ENCODE measurements at places on chromosomes 2 and 18.

GRCh38 chr2:64617631-64618151 lies 36.0 kb downstream of the SERTAD2 start:
- no peak for DNase-seq

GRCh38 chr2:226497146-226497909 lies 302.3 kb downstream of the IRS1 start:
- DNase-seq, result no peak

- no peak for DNase-seq
Observed at GRCh38 chr2:215772003-215772402, 241.3 kb downstream of the MREG start.

DNA sequence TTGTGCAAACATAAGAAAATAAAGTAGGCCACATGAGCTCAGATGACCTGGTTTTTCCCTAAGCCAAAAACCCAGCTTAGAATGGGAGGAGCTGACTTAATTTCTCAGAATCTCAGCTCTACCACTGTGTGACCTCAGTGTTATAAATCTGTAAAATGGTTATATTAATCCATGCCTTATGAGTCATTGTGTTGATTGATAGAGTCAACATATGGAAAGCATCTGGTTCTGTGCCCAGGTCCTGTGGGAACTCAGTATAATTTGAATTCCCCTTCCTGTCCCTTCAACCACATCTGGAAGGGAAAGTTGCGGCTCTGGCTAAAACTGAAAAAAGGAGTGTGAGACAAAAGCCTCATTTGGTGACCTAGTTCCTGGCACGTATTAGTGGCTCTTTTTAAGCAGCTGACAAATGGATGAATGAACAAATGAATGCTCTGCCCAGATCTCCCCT lies 25.7 kb downstream of the TMEM177 start:
- DNase-seq, result no peak

DNA sequence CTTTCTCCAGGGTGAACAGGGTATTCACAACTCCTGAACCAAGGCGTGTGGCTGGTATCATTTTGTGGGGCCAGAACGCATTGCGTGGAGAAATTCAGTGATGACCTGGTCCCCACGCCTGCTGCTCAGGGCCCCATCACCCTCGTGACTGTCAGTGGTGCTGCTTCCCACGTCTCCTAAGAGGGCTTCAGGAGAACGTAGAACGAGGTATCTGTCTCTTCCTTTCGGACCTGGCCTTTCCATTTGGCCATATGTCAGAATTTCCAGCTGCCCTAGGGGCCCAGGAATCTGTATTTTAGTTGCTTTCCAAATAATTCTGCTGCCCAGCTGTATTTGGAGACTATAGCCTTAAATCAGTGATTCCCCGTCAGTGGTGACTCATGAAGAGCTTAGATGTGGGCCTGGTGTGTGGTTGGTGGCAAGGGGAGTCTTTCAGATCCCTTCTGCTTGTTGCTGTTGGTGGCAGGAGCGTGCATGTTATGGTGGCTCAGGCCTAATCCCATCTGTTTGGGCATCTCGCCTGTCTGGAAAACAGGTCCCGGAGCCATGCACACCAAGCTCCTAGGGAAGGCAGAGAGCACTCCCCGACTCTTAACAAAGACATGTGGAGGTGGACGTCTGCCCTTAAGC lies 56.4 kb downstream of the NPAS2 start:
- DNase-seq, result peak; percentile 72

DNA sequence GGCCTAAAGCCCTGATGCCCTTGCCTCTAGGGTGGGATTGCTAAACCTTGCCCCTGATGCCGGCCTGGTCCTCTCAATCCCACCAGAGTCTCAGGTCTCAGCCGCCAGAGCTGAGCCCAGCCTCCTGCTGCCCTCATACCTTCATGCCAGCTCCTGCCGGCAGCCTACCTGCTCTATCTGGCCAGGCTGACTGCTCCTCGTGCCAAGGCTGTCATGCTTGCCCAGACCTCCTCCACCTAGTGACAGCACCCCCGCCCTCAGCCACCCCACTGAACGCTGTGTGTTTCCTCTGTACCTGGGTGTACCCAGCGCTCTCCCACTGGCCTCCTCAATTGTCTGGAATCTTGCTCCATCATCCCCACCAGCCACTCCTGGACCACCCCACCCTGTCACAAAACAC lies 120.1 kb downstream of the CACNB4 start:
- DNase-seq, result no peak

GRCh38 chr2:20136149-20136548 lies 84.7 kb upstream of the LAPTM4A start:
- DNase-seq, result no peak

- DNase-seq, result no peak
Observed at GRCh38 chr2:162196638-162197037, 44.6 kb upstream of the GCG start.

DNA sequence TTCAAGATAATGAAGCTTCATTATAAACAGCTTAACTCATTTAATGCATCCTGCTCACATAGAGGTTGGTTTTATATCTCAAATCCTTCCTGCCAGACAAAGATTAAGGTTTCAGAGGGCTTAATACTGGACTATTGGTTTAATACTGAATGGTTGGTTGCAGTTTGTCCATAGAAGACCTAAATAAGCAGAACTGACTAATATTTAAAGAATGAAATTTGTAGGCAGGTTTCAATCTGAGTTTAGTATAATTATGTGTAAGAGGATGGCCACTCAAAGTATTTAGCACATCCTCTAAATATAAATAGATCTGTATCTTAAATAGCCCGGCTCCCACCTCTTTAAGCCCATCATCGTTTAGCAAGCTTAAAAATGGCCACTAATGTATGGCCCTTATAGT lies 92.5 kb downstream of the EPB41L5 start:
- DNase-seq, result no peak

DNA sequence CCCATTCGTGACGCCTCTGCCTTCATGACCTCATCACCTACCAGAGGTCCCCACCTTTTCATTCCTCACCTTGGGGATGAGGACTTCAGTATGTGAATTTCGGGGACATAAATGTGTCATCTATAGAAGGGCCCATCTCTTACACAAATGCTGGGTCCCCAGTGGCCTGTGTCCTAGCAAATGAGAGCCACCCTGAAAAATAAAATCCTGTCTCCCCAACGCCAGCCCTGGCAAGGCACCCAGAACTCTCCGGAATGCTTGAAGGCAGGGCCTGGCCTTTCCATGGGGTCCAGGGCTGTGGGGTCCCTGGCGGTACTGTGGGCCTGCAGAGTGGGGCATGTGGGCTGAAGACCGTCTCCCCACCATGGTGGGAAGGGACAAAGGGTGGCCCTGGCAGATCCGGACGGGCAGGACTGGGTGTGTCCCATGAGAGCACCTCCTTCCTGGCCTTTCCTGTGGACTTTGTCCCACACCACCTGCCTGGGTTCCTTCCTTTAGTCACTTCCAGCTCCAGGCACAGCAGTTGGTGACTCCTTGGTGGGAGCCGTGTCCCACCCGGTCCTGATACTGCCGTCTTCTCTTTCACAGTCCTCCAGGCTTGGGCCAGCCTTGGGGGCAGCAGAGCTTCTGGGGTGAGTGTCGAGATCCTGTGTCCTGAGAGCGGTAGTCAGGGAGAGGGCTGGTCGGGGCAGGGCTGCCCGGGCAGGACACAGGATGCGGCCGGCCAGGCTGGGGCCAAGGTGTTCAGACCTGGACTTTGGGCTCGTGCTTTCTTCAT lies 18.6 kb downstream of the CAPN10 start:
- DNase-seq, result peak; percentile 76

DNA sequence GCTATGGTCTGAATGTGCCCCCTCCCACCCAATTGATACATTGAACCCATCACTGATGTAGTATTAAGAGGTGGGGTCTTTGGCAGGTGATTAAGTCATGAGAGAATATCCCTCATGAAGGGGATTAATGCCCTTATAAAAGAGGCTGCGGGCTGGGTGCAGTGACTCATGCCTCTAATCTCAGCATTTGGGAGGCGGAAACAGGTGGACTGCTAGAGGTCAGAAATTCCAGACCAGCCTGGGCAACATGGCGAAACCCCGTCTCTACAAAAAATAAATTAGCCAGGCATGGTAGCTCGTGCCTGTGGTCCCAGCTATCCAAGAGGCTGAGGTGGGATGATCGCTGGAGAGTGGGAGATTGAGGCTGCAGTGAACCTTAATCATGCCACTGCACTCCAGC lies 14.3 kb downstream of the POLR2D start:
- no peak for DNase-seq

GRCh38 chr2:154402213-154402612 lies 296.3 kb upstream of the KCNJ3 start:
- peak; percentile 81 for DNase-seq

DNA sequence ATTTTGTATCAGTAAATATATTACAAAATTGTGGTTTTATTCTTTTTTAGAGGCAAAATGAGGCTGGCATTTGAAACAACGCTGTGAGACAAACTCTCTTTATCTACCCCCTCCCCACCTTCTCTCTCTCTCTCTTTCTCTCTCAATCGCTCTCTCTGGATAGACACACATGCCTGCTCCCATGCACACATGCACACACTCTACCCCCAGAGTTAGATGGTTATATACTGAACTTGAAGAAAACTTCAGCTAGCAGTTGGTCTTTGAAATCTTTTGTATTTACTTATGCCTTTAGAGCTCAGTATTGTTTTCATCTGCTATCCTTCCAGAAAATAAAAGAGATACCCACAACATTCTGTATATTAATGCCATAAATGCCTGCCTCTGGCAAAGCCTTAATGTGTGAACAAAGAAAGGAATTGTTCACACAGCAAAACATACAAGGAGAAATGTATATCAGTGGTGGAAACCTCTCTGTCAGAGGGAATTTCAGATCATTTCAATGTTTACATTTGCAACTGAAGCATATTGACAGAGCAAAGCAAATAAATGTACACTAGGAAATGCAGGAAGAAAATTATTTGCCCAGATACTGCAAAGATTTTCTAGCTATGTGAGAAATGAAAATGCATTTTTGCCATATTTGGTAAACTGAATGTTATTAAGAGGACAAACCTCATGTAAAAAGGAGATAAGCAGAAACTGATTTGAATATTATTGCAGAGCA lies 217.0 kb upstream of the UBE2E3 start:
- peak; percentile 89 for DNase-seq

DNA sequence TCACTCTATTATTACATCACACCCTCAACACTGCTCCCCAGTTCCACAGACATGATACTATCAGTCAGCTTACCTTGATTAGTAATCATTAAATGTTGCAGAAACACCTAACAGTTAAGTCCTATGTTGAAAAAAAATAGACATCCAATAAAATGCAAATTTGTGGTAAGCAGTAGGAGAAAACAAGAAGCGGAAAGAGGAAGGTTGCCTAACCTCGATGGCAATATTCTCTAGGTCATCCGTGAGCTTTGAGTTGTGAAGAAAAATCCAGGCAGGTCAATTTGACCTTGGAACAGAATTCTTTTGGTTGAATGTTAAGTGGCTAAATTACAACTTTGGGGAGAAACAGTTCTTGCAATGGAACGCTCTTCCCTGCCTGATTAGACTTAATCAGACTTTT lies 264.4 kb downstream of the AFF3 start:
- no peak for DNase-seq

DNA sequence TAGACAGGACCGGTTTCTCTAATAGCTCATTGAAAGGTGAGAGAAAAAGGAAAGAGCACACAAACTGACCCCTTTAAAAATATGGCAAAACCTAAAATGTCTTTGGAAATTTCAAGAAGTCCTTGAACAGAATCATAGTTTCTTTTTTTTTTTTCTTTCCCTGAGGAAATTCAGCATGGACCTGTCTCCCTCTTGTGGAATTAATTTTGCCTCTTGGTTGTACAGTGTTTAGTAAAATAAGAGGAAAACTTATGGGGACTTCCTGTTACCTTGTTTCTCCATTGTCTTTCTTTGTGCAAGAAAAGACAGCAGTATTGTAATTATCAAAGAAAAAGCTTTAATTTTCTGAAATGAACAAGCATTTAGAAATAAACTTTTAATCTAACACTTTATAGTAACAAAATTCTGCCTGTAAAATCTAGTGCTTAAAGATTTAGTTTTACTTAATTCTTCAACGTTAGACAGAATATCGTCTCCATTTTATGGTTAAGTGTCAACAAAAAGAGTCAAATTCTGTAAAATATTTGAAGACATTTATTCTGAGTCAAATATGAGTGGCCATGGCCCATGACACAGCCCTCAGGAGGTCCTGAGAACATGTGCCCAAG lies 176.3 kb upstream of the NABP1 start:
- DNase-seq, result peak; percentile 64

GRCh38 chr2:192718340-192718739 lies 523.6 kb upstream of the TMEFF2 start:
- no peak for DNase-seq

- DNase-seq, result peak; percentile 48
Observed at GRCh38 chr18:57431002-57431382, 4.2 kb upstream of the ONECUT2 start.

DNA sequence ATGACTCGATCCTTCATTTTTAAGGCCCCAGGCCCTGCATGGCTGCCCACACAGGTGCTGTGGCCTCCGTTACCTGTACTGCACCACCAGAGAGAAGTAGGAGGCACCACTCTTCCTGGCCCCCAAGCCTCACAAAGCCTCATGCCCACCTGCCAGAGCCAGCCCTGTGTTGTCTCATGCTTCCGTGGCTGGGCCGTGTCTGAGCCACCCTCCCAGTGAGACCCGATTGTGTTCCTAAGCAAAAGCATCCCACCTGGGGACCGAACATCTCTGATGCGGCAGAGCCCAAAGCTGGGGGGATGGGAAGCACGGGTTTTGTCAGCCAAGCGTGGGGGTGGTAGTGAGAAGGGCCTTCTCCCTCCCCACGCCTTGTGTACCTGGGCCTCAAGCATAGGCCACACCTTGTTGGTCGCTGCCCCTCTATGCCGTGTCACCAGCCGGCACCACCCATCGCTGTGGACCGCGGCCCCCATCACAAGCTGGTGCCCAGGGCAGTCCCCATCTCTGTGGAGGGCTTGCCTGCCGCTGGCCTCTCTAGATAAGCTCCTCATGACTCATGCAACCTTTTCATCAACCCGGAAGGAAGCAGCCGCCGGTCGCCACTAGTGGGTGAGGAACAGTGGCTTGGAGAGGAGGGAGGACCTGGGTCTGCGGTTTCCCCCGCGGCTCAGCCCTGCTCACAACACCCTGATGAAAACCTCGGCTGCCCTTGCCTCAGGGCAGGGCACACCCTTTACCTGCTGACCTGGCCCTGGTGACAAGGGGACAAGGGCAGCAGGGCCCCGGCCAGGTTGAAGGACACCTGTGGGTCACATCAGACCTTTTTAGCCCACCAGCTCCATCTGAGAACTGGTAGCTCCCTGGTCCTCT lies 2.7 kb upstream of the RNPEPL1 start:
- DNase-seq, result peak; percentile 95

- DNase-seq, result peak; percentile 18
Observed at GRCh38 chr2:196591621-196592022, 47.9 kb upstream of the CCDC150 start.

- no peak for DNase-seq
Observed at GRCh38 chr2:105393373-105394055, 5.3 kb downstream of the FHL2 start.

- no peak for DNase-seq
Observed at GRCh38 chr2:98541906-98542305, 66.4 kb downstream of the COA5 start.

- no peak for DNase-seq
Observed at GRCh38 chr2:32952761-32953476, 6.2 kb downstream of the LTBP1 start.
